CD4-positive, alpha-beta T cell treated with Interleukin-6 at 100 ng/mL for 8 hours (primary cell): ENCODE measurements at places on chromosomes 4 and X.

GRCh38 chr4:123402121-123402465 is 5.5 kb downstream of the SPRY1 start:
- DNase-seq = no peak

DNA sequence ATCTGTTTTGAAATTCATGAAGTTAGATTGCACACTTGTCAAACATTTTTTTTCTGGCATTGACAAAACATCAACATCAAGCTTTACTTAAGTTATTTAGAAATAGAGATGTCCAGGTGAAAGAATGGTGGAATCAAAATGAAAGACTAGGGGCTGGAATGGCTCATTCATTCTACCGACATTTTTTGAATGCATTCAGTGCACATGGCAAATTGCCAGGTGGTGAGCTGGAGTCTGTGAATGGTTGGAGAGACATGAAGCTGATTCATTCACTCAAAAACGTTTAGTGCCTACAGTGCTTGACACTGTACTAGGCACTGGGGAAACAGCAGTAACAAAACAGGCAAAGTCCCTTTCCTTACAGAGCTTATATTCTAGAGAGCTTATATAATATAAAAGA is 292.4 kb downstream of the PPP1R2C start:
- no peak for DNase-seq

- no peak for DNase-seq
Observed at GRCh38 chr4:4320951-4321714, 31.1 kb downstream of the ZBTB49 start.

- DNase-seq = no peak
Observed at GRCh38 chr4:90883519-90883918, 756.3 kb downstream of the CCSER1 start.

- no peak for DNase-seq
Observed at GRCh38 chr4:61067381-61067780, 132.7 kb upstream of the ADGRL3 start.

GRCh38 chr4:151830168-151830567 is 69.4 kb upstream of the GATB start:
- DNase-seq = no peak

DNA sequence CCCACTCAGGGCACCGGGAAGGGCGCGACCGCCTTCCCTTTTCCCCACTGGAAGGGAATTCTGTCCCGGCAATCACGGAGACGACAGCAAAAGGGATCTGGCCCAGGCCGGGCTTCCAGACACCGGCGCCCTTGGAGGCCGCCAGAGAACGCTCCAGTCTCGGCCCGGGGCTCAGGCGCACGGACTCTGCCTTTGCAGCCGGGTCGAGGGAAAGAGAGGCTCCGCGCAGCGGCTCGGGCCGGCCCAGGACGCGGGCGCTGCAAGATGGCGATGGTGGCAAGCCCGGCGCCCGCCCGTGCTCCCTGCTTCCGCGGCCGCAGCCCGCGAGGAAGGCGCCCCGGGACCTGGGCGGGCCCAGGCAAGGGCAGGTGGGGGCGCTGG is 1.1 kb downstream of the CTBP1 start:
- no peak for DNase-seq

GRCh38 chr4:176751061-176751460 is 41.7 kb downstream of the VEGFC start:
- DNase-seq = no peak

GRCh38 chr4:76584241-76585152 is 149.5 kb downstream of the SHROOM3 start:
- DNase-seq = no peak

GRCh38 chrX:114372937-114373336 is 210.9 kb upstream of the HTR2C start:
- DNase-seq = no peak

DNA sequence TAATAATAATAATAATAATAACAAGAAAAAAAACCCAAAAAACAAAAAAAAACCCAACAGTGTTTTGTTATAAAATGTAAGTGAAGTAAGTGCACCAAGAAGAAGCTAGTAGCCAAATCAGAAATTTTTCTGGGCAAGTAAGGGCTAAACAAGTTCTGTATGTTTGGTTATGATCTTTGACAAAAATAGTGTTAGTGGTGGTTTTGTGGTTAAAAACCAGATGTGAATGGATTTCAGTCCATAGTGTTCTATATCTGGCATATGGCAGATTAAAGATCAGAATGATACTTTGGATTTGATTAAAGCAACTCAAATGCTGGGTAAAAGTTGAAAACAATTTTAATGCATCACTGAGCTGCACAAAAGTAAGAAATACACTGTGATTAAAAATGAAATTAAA is 116.5 kb upstream of the NDST4 start:
- DNase-seq = no peak

GRCh38 chrX:32893751-32894150 is 317.6 kb downstream of the DMD start:
- no peak for DNase-seq

DNA sequence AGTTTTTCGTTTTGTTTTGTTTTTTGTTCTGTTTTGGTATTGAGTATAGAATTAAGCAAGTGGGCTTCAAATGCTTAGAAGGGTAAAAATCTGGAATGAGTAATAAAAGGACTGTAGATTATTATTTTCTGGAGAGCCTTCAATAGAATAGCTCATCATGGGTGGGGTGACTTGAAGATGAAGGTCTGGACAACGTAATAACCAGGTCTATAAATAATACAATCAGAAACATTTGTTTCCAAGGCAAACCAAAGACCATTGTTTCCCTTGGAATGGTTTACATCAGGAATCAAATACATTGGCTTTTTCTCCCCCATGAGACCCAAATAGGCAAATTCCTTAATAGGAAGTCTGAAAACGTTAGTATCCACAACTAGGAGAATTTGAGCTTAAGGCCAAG is 721.6 kb downstream of the RPA4 start:
- DNase-seq = no peak

- no peak for DNase-seq
Observed at GRCh38 chrX:103329991-103330390, at the start of gene TCEAL7. Gene TCEAL7, plus strand, starts transcription at chrX:103330239. Its CDS starts 1,165 bp downstream, at chrX:103331404.

DNA sequence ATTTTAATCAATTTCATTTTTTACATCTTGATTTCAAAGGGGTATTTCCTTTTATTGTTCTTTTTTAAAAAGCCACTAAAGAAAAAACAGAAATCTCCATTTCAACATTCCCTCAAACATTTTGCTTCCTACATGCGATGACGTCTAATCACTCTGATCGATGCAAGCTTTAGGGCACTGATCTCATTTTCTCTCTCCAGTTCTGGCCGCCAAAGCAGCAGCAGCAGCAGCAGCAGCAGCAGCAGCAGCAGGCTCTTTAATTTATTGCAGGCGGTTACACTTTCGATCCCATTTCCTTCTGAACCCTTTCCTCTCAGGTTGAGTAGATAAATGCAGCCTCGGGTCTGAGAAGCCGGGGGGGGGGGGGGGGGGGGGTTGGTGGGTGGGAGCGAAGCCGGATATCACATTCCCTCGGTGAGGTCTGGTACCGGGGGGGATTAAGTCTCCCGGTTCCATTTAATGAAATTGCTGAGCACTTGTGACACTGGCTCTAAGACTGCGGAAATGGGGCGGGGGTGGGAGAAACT is 3.4 kb upstream of the PCDH7 start:
- DNase-seq = no peak

DNA sequence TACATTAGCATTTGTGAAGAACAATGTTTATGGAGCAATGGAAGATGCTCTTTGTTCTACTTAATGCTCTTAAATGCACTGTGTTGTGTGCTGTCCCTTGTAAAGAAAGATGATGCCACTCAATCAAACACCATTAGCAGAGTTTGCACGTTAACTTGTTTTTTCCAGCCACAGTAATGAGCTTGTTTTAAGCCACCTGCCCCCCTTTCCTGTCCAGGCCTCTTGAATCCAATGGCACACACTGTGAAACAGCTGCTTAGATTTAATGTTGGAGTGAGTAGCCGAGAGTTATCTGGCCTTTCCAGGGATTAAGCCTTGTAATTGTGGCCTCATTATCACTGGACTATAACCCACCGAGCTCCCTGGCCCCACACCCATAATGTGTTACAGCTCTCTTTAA is 86.0 kb downstream of the PAK3 start:
- no peak for DNase-seq

DNA sequence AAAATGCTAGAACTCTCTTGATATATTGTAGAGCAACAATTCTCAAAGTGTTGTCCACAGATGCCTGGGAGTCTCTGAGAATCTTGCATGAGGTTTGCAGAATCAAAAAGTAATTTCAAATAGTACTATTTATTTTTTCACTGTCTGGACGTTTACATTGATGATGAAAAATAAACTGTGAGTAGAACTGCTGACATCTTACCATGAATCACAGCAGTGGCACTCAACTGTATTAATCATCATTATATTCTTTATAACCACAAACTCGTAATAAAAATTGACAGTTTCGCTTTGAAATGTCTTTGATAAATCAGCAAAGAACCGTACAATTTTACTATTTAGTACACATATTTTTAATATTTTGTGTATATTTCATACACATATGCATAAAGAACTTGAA is 94.5 kb downstream of the NAF1 start:
- DNase-seq = no peak

GRCh38 chr4:1300466-1301455 is 11.1 kb downstream of the MAEA start:
- no peak for DNase-seq

- DNase-seq = no peak
Observed at GRCh38 chr4:4613126-4613465, 71.2 kb upstream of the STX18 start.

GRCh38 chr4:26860922-26861433 is 337 bp downstream of the STIM2 start:
- DNase-seq = peak; percentile 43

GRCh38 chr4:183395395-183395794 is 49.0 kb upstream of the CDKN2AIP start:
- DNase-seq = no peak

- DNase-seq = no peak
Observed at GRCh38 chr4:22692736-22693135, at the start of gene GBA3. Gene GBA3, plus strand, starts transcription at chr4:22692937.

GRCh38 chrX:119489212-119490074 is 21.2 kb downstream of the SLC25A5 start:
- DNase-seq = no peak

- no peak for DNase-seq
Observed at GRCh38 chr4:120754590-120754989, 167.9 kb downstream of the PRDM5 start.

- no peak for DNase-seq
Observed at GRCh38 chr4:143054971-143055370, 129.7 kb upstream of the USP38 start.

DNA sequence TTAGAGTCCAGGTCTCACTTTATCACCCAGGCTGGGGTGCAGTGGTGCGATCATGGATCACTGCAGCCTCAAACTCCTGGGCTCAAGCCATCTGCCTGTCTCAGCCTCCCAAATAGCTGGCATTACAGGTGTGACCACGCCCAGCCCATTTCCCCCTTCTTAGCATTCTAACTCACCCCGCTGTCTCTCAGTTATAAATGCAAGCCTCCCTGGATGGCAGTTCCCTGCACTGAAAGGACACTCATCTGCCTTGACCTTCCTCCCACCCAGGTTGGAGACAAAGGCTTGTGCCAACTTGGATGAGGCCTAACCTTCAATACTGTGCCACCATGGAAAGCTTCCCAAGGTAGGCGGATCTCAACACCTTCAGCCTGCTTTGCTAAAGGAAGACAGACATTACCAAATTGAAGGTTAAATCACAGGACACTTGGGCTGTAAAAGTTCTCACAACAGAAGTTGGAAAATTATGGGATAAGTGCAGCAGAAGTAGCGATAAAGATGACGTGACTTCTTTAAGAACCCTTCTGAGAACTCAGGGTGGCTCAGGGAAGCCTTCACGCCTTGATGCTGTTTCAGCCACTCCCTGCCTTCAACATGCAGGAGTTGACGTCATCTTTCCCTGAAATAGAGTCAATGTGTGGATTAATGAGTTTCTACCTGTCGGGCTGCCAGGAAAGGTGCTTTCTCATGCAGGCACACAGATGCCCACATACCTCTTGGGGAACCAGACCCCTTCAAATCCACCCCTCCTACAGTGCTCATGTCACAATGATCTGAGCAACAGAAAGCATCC is 10.6 kb upstream of the GPM6B start:
- no peak for DNase-seq

DNA sequence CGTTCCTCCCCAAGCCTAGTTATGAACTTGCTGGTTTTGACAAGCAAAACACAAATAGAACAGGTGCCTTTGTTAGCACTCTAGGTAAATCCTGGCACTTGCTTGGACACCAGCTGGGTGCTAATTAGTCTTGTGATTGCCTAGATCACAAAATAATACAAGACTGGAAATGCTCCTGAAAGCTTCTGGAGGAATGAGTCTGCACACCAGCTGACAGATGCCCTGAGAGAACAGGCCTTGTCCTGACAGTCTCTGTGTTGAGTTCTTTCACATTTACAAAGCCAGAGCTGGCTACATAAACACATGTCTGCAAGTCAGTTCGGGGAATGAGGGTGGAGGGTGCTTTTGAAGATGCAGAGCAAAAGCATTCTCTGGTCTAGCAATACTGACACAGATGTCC is 93.8 kb downstream of the ELOVL6 start:
- no peak for DNase-seq

DNA sequence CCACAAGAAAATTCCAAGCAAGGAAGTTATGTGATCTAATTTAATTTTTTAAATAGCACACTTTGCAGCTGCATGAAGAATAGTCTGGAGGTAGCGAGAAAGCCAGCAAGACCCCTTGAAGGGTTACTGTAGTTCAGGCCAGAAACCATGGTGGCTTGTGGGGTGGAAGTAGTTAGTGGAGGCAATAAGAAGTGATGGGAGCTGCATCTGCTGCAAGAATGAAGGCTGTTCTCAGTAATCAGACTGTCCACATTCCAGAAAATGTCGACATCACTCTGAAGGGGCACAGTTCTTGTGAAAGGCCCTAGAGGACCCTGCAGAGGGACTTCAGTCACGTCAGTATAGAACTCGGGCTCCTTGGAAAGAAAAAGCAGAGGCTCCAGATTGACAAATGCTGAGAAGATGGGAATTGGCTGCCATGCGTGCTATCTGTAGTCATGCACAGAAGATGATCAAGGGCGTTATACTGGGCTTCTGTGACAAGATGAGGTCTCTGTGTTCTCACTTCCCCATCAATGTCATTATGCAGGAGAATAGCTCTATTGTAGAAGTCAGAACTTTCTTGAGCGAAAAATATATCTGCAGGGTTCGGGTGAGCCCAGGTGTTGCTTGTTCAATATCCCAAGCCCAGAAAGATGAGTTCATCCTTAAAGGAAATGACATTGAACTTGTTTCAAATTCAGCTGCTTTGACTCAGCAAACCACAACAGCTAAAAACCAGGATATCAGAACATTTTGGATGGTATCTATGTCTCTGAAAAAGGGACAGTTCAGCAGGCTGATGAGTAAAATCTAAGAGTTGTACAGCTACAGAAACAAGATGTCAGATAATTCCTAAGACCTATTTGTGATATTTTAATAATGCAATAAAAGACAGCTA is 254.2 kb downstream of the CBR4 start:
- no peak for DNase-seq

DNA sequence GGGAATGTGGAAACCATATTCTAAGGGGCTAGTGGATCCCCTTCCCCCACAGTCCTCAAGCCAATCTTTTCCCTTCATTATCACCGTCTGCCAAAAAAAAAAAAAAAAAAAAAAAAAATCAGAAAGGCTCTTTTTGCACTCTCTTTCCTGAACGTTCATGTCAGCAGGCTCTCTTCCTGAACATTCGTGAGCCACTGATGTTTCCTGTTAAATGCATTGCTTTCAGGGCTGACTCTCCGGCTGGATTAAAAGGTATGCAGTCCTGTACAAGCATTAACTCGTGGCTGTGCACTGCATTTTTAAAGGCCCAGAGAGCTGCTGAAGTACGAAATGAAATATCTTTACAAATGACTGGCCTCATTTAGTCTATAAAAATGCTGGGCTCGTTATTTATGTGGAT is 34.0 kb upstream of the TSPAN5 start:
- no peak for DNase-seq
